ENCODE measurements at places on chromosomes 7 and 10.

DNA sequence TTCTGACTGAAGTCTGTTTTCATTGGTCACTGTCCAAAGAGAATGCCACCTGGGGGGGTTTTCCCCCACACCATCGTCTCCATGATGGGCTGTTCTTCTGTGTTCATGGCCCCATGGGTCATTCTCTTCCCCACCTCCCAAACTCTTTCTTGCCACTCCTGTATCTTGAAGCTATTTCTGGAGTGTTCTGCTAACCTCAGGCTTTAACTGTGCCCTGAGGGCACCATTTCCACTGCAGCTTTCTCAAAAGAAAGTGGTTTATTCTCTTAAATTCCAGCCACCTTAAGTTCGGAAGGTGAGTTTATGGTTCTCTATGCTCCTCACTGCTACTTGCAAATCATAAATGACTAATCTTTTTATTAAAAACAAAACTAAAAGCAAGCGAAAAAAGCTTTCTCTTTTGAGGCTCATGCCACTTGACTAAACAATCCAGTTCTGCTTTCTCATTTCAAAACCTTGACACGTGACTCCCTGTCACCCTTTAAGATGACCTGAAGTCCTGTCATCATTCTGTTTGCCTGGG, 7.4 kb upstream of the APBB1IP start:
- DNase-seq: no peak

DNA sequence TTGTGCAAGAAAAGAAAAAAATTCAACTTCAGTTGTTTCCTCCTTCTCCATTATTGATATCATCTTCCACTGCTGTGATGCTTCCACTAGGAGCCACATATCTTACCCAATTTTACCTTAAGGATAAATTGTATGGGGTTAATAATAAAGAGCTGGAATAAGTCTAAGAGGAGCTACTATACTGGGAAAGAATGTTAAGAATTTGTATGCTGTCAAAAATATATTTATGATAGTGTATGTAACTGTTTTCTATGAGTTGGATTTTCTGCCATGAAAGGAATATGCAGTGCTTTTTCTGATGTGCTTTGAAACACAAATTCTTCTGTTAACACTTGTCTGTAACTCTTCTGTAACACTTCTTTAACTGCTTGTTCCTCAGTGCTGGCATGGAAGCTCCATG, 219.1 kb downstream of the VTI1A start:
- DNase-seq: no peak

DNA sequence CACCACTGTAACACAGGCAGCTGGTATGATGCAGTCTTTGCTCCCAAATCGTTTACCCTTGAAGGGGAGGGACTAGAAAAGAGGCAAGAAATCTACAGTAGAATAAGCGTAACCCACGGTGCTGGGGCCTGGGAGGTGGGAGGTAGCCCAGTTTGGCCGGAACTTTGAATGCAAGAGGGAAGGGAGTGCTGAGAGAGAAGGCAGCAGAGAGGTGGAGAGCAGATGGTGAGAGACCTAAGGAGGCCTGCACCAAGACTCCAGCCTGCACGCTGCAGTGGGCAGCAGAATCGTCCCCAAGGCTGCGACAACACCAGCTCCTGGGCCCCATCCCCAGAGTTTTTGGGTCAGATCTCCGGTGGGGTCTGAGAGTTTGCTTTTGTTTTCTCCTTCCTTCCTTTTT, 547.5 kb downstream of the GALNT17 start:
- no peak for DNase-seq

DNA sequence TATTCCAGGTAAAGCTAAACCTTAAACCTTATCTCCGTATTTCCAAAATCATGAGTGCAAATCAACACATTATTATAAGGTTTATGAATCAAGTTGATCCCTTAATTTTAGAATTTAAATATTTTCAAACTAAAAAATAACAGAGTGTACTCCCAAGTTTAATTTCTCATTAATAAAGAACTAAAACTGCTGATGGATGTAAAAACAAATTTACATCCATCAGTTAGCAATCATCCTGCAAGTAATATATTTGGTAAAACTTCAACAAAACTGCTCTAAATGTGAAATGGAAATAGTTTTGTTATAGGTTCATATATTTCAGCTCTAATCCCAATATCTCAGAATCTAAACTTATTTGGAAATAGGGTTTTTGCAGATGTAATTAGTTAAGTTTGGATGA, 71.3 kb upstream of the ZNF804B start:
- DNase-seq: no peak

DNA sequence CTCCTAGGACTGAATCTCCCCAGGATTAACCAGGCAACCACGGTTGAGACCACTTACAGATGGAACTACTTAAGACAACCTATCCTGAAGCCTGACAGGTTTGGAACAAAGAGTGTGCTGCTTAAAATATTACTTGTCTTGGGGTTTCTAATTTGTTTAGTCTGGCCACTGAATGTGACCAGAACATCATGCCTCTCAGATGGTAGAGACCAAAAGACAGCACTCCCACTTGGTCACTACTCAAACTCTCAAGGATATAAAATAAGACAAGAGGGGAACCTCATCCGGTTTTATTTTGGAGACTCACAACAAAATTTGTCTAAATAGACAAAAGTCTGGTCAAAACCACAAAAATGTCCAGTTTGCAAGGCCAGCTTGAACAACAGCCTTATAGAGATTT, 15.3 kb downstream of the MRPL32 start:
- DNase-seq: no peak

- no peak for DNase-seq
Observed at GRCh38 chr7:130201796-130202195, 3.4 kb downstream of the TMEM209 start.

DNA sequence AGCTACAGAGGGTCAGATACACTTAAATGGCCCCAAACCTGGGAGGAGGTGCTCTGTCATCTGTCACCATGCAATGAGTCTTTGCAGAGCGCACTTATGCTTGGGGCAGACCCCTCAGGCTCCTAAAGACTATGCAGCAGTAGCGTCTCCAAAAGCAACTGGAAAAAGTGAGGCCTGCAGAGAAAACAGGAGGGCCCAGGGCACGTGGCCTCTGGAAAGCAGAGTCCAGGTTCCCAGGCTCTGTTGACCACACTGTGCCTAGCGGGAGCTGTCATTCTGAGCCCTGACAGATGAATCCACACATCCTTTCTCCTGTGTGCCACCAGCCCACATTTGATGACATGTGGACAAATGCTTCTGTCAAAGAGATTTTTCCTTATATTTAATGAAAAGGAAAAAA, 66.4 kb downstream of the MINDY4 start:
- no peak for DNase-seq

GRCh38 chr7:46524350-46524749, 603.3 kb upstream of the IGFBP3 start:
- no peak for DNase-seq

- no peak for DNase-seq
Observed at GRCh38 chr7:47253650-47254080, 328.2 kb downstream of the TNS3 start.

DNA sequence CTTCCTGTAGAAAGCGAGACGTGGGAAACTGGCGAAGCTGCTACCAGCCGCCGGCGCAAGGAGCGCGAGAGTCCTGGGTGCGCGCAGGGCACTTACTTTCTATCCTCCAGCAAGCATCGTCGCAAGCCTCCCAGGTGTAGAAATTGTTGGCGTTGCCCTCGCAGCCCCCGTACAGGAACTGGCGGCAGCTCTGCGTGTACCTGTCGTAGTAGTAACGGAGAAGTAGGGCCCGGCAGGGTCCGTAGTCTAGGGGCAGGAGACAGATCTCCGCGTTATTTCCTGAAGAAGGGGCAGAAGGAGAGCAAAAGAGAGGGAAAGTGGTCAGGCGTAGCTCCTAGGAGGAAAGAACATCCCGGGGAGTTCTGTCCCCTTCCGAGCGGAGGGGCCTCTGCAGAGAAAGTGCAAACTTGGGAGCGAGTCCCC, 501 bp downstream of the TFPI2 start:
- DNase-seq: peak; percentile 46

GRCh38 chr10:52486840-52487611, 172.9 kb downstream of the DKK1 start:
- DNase-seq: no peak

- no peak for DNase-seq
Observed at GRCh38 chr7:74216361-74216761, 6.6 kb downstream of the LAT2 start.

GRCh38 chr10:7003831-7004395, 406.9 kb downstream of the SFMBT2 start:
- DNase-seq: no peak

DNA sequence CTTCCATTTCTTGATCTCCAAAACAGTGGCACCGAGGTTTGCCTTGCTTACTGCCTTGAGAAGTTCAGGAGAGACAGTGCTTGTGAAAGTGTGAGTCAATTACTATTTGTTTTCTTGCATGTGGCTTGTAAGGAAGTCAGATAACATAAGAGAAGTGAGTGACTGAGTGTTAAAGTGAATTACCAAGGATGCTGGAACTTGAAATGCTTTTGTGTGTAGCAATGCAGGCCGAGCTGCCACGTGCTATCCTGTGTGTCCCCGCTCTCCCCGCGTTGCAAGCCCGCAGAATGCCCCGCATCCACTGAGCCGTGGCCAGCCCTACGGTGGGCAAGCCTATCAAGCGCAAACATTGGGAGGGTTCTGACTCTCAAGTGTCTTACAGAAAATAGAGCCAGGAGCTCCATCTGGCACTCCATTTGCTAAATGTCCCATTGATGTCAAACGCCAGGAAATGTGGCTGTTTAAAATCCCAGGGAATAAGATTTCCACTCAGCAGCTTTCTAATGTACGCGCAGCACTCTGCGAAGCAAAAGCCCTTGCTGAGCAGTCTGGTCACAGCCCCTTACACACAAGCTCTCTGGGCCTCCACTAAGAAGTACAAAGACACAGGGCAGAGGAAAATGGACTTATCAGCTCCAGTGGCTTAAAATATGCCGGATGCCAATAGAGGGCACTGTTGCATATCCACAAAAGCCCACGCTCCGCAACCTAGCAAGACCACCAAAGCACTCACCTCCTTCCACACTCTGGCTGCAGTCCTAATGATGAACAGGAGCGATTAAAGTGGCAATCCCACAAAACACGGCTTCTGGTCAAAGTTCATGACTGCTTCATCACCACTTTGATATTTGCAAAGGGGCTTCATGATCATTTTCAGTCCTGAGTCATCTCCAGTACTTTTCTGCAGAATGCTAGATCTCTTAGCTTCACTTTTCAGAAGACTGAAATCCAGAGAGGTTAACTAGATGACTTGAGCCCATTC, 158.0 kb upstream of the ITGB1 start:
- DNase-seq: peak; percentile 67

- no peak for DNase-seq
Observed at GRCh38 chr10:15043674-15044073, at the start of gene OLAH. OLAH (plus strand) TSS chr10:15043943; CDS start chr10:15047289, 3,346 bp downstream.

DNA sequence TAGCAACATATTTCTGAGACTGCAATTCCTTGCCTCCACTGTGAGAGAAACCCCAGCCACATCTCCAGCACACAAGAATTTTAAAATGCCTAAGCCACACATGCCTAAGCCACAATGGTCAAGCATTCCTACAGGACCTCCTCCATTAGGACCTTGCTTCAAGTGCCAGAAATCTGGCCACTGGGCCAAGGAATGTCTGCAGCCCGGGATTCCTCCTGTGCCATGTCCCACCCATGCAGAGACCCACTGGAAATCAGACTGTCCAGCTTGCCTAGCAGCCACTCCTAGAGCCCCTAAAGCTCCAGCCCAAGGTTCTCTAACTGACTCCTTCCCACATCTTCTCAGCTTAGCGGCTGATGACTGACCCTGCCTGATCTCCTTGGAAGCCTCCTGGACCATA, 117.5 kb downstream of the AHR start:
- no peak for DNase-seq

- no peak for DNase-seq
Observed at GRCh38 chr7:30445770-30446169, 32.8 kb downstream of the NOD1 start.

- DNase-seq: no peak
Observed at GRCh38 chr7:114567416-114567815, 152.8 kb downstream of the FOXP2 start.

GRCh38 chr7:147570390-147570789, 1020.2 kb upstream of the C7orf33 start:
- no peak for DNase-seq

- DNase-seq: no peak
Observed at GRCh38 chr7:111363099-111363498, 199.2 kb downstream of the IMMP2L start.

- no peak for DNase-seq
Observed at GRCh38 chr7:84612981-84613681, 418.5 kb upstream of the SEMA3A start.

GRCh38 chr7:156113731-156114130, 301.5 kb upstream of the SHH start:
- DNase-seq: no peak

Measured in renal pelvis (tissue), 12 donors.